CD8-positive, alpha-beta memory T cell (primary cell): ENCODE measurements at places on chromosomes 1 and 21. TPM values are rescaled to one million over a fixed set of nuclear protein-coding genes. Genes with fewer than 3 reads are reported as not detected.

The SPRR2E gene
- total RNA-seq = not detected

The FAM131C gene
- 0.62 TPM for total RNA-seq

The AKR7A3 gene
- total RNA-seq = 0.50 TPM

The OR2T29 gene
- total RNA-seq = not detected

The GJA9 gene
- not detected for total RNA-seq

DNA sequence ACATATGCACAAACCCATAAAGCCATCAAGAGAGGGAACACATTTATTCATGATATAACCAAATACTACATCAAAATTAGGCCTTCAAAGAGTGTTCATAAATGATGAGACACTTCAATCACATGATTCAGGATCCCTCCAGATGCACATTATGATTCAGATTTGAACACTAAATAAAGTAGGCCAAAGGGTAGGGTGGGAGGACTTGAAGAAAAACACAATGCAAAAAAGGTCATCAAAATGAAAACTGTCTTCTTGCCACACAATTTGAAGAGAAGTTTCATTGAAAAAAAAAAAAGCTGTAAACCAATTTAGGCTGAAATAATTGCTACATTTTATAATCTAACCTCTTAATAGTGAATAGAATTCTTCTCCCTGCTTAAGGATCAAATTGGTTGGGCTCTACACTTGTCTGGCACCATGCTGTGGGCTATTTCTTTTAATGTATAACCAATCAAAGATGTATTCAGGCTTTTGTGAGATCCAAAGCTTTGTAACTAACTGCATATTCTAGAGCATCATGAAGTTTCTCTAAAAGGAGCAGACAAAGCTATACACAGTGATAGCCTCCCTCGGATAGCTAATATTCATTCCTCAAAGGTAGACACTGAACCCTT lies 58.1 kb downstream of the ZSWIM5 start:
- no peak overlapping the region for H3K27ac ChIP-seq
- H3K36me3 ChIP-seq = no peaks in the 10 kb centered on the region
- no peak overlapping the region for H3K4me3 ChIP-seq
- H3K4me1 ChIP-seq = no peaks in the 10 kb centered on the region
- no peak for DNase-seq

DNA sequence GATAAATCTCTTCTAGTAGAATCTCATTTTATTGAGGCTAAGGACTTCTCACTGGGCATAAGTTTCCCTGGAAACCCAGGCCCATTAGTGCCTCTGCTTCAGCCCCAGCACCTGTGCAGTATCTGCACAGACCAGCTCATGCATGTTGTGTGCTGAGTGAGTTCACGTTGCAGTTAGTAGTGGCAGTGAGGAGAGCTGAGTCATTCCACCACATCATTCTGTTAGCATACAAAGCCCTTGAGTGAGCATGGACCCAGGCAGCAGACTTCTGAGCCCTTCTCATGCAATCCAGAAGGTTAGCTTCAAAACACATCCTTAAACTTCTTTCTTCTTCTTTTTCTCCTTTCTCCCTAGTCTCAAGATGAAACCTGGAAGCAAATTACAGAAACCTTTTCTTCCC lies 45.8 kb upstream of the NTPCR start:
- H3K4me1 ChIP-seq = peaks cover 5% of the 10 kb centered on the region
- H3K27me3 ChIP-seq = no peaks in the 10 kb centered on the region
- H3K36me3 ChIP-seq = no peaks in the 10 kb centered on the region
- no peak overlapping the region for H3K4me3 ChIP-seq
- DNase-seq = no peak
- H3K27ac ChIP-seq = no peak overlapping the region

DNA sequence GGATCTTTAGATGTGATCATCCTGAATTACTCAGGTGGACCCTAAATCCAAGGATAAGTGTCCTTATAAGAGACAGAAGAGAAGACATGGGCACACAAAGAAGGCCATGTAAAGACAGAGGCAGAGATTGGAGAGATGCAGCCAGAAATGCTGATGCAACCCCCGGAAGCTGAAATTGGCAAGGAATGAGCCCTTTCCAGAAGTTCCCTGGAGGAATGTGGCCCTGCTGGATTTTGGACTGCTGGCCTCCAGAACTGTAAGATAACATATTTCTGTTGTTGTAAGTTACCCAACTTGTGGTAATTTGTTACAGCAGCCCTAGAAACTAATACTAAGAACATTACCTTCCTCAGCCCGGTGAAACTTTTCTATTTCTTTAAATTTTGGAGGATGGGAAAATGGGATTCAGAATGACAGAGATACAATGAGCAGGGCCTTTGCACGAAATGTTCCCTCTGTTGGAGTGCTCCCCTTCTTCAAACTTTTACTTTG lies 11.2 kb upstream of the PLPP3 start:
- H3K4me1 ChIP-seq = no peaks in the 10 kb centered on the region
- H3K4me3 ChIP-seq = no peak overlapping the region
- no peak overlapping the region for H3K27ac ChIP-seq
- DNase-seq = no peak

GRCh38 chr1:93607814-93608186 lies 73.8 kb downstream of the BCAR3 start:
- DNase-seq = no peak
- peaks cover 13% of the 10 kb centered on the region for H3K27me3 ChIP-seq
- H3K4me1 ChIP-seq = no peaks in the 10 kb centered on the region
- no peaks in the 10 kb centered on the region for H3K36me3 ChIP-seq
- no peak overlapping the region for H3K27ac ChIP-seq

DNA sequence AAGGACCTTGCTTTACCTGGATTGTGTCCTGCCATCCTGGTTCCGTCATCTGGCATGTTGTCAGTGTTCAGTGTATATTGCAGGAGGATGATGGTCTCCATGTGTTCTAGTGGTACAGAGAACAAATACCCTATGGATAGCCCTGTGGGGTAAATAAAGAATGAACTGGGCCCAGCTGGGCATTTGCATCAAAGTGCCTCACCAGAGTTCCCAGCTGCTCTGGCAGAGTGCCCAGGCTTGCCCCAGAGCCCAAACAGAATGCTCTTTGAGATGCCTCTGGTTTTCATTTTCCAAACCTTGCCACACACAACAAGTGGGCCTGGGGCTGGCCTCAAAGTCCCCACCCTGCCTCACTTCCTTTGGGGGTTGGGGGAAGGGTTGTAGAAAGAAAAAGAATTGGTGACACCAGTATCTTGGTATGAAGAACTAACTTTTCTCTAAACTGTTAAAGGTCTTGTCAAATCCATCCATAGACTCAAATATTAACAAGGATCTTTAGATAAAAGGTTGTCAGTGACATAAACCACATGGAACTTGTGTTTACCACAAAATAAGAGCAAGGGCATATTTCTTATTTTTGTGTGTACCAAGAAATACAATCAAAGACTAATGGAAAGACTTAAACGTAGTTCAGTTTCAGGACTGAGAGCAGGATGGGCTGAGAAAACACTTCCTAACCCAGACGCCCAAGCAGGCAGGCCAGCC lies 82.2 kb downstream of the LMO4 start:
- no peak for DNase-seq
- no peaks in the 10 kb centered on the region for H3K4me1 ChIP-seq
- H3K4me3 ChIP-seq = no peak overlapping the region
- no peak overlapping the region for H3K27ac ChIP-seq

DNA sequence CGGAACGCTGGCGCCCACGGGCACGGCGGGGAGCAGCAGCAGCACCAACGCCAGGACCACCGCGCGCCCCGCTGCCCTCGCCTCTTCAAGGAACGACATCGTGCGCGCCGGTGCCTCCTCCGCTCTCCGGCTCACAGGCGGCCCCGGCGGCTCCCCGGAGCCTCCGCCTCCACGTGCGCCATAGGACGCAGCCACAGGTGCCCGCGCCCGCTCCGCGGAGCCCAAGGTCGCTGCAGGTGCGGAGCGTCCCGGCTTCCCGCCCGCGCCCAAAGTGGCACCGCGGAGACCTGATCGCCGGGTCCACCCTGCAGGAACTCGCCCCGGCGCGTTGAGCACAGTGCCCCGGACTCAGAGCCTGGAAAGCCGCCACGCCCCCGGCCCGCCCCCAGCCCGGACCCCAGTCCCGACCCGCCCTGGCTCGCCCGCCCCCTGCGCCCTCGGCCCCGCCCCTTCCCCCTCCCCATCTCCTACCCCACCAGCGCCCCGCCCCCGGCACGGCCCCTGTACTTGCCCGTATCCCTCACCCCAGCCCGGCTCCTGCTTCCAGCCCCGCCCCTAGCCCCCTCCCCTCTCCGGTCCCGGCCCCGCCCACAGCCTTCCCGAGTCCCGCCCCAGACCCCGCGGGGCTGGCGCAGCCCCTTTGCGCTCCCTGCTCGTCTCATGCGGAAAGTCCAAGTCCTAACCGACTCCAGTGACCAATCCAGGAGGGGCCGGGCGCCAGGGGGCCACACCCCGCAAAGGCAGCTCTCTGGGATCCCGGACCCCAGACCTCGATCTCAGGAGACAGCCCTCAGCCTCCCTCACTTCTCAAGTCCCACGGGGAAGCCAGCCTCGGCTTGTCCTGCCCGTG lies at the start of gene MEGF6:
Gene MEGF6, minus strand, starts transcription at position 339 of the 850 bp plus-strand sequence. Its CDS starts 240 bp downstream, at position 99.
- H3K36me3 ChIP-seq = no peaks in the 10 kb centered on the region
- peaks cover 8% of the 10 kb centered on the region for H3K4me1 ChIP-seq
- no peak within 1 kb of the TSS for H3K27ac ChIP-seq
- DNase-seq = peak; percentile 37
- H3K27me3 ChIP-seq = peaks cover 11% of the 10 kb centered on the region
- no peak within 1 kb of the TSS for H3K4me3 ChIP-seq

DNA sequence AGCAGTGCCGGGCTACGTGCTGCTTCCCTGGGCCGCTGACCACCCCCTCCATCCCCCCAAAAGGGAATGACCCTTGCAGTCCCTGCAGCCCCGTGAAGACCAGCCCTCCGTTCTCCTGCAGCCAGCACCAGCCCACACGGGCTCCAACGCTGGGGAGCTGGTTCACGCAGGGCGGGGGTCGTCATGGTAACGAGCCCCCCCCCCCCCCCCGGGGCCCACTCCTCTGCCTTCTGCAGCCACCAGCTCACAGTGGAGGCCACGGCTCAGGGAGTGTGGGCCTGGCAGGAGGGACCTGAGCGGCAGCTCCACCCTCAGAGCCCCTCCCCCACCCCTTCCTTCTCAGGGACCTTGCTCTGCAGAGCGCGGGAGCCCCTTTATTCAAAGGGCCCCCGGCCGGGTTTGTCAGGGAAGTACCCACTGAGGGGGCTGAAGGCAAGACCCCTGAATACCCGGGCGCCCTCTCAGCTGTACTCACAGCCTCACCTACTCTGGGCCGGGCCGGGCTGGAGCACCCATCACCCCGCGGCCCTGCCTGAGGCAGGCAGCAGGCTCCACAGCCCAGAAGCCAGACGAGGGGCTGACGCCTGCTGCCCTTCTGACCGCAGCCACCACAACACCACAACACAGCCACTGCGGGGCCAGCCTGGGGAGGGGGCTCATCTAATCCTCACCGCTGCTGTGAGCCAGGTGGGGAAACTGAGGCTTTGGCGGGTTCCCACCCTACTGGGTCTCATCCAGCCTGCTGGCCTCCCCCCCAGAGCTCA lies 12.6 kb downstream of the MEGF6 start:
- H3K4me3 ChIP-seq = no peak overlapping the region
- H3K27ac ChIP-seq = no peak overlapping the region
- DNase-seq = no peak
- peaks cover 26% of the 10 kb centered on the region for H3K4me1 ChIP-seq
- H3K27me3 ChIP-seq = no peaks in the 10 kb centered on the region

- H3K4me3 ChIP-seq = no peak overlapping the region
- no peaks in the 10 kb centered on the region for H3K4me1 ChIP-seq
- H3K27me3 ChIP-seq = no peaks in the 10 kb centered on the region
Observed at GRCh38 chr1:1926886-1927660, 8.0 kb upstream of the TMEM52 start.

DNA sequence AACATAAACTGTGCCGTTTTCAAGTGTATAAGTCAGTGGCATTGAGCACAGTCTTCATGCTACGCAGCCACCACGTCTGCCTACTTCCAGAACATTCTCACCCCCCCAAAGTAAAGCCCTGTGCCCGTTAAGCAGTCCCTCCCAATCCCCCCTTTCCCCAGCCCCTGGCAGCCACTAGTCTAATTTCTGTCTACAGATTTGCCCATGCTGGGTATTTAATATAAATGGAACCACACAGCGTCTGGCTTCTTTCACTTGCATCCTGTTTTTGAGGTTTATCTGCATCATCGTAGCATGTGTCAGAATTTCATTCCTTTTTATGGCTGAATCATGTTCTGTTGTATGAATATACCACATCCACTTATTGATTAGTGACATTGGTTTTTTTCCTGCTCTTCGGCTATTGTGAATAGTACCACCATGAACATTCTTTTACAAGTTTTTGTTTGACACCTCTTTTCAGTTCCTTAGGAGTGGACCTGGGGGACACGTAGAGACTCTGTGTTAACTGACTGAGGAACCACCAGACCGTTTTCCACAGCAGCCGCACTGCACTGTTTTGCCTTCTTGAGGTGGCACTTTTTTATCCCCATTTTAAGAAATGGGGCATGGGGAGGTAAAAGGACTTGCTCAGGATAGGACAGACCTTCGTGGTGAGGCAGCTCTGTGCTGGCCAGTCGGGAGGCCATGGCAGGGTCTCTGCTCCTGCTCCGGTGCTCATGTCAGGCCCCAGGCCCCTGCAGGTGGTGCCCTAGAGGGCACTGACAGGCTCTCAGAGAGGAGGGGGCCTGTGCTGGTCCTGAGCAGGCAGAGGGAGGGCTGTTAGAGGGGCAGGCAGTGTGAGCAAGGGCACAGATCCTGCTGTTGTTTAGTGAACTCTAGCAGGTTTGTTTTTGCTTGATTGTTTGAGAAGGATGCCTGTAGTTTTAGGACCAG lies 123.8 kb downstream of the PCBP3 start:
- no peak for DNase-seq
- no peak overlapping the region for H3K4me3 ChIP-seq
- H3K27me3 ChIP-seq = no peaks in the 10 kb centered on the region
- H3K36me3 ChIP-seq = no peaks in the 10 kb centered on the region

DNA sequence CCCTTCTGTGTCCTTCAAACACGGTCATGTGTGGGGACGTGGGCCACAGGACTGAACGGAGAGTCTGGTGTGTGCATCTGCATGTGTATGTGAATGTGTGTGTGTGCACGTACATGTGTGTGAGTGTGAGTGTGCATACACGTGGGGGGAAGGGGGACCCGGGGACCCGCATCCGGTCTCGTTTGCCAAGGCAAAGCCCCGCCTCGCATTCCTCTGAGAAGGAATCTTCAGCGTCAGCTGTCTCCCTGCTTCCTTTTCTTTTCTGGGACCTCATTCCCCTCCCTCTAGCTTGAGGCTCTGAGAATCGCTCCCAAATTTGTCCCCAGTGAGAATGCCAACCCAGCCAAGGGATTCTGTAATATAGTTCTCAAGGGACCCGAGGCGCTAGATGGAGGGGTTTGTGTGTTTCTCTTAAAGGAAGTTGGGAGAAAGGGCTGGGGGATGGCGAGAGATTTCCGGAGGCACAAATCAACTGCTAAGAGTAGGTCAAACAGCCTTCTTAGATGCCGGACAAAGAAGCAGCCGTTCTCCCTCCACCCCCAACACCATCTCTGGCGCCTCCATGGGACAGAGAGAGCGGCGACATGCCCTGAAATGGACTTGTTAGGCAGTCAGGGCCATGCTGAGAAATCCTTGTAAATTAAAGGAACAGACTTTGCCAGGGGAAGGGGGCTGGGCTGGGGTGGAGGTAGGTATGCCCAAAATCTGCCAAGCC lies 6.6 kb downstream of the IFFO2 start:
- H3K36me3 ChIP-seq = no peaks in the 10 kb centered on the region
- peak overlapping the region; percentile 99 for H3K27ac ChIP-seq
- peaks cover 98% of the 10 kb centered on the region for H3K4me1 ChIP-seq
- H3K27me3 ChIP-seq = no peaks in the 10 kb centered on the region
- H3K4me3 ChIP-seq = peak overlapping the region; percentile 57
